ENCODE measurements at places on chromosomes 12 and 14. TPM values are rescaled to one million over a fixed set of nuclear protein-coding genes. Genes with fewer than 3 reads are reported as not detected.

Gene OTOGL
- total RNA-seq, result 0.49 TPM

Gene AMN
- total RNA-seq, result not detected

Gene SRSF5
- 435 TPM for total RNA-seq

Gene PRKD1
- total RNA-seq, result 19.4 TPM

Gene SMIM41
- total RNA-seq, result not detected

Gene SLCO1A2
- total RNA-seq, result not detected

Gene PDE3A
- total RNA-seq, result 21.8 TPM

Gene CCDC38
- total RNA-seq, result not detected

Data from subcutaneous adipose tissue (tissue), 4 donors.